Left forelimb (tissue), 1 donor: ENCODE measurements at places on chromosomes 7 and 10.
A peak's percentile ranks its signal among the peaks of the same experiment; 100 is the strongest.

- no peak for DNase-seq
Observed at GRCh38 chr10:75283671-75284470, 48.1 kb upstream of the COMTD1 start.

- no peak for DNase-seq
Observed at GRCh38 chr10:895324-895723, 36.2 kb downstream of the LARP4B start.

- DNase-seq: no peak
Observed at GRCh38 chr10:77497748-77498147, 139.9 kb downstream of the KCNMA1 start.

- no peak for DNase-seq
Observed at GRCh38 chr7:128362670-128363069, 1.2 kb upstream of the PRRT4 start.

DNA sequence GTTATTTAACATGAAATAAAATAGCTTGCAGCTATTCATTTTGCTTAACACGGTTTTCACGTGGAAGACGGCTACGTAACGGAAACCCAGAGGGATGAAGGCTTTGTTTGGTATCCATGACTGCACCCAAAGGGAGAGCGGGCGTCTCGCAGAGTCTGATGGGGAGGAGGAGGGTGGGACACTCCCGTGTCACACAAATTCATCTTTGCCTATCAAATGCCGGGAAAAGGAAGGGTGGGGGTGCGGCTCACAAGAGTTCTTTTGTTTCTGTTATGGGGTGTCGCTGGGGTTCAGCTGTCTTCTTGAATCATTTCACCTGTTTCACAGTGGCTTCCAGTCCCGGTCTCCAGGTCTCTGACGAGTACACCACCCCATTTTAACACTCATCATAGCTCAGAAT is 108.5 kb downstream of the ZRANB1 start:
- DNase-seq: no peak

DNA sequence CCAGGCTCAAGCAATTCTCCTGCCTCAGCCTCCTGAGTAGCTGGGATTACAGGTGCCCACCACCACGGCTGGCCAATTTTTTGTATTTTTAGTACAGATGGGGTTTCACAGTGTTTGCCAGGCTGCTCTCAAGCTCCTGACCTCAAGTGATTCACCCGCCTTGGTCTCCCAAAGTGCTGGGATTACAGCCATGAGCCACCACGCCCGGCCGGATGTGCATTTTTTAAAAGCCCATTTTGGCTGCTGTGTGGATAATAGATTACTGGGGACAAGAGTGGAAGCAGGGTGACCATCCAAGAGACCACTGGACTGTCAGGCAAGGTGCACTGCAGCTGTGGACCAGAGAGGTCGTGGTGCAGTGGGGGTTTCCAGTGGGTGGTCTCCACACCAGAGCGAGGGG is 21.4 kb downstream of the HKDC1 start:
- DNase-seq: no peak

DNA sequence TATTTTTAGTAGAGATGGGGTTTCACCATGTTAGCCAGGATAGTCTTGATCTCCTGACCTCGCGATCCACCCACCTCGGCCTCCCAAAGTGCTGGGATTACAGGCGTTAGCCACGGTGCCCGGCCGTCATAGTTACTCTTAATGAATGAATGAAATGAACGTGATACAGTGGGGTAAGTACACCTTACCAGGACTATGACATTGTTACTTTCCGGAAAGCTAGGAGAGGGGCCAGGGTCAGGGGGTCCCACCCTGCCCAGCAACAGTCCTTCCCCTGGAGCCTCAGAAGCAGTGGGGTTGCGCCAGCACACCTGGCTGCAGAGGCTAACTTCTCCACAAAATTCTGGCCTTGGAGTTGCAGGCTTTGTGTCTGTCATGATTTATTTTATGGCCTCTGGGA is 21.4 kb downstream of the VSTM4 start:
- no peak for DNase-seq

- no peak for DNase-seq
Observed at GRCh38 chr10:31153692-31154091, 122.0 kb upstream of the ZNF438 start.

- DNase-seq: peak; percentile 26
Observed at GRCh38 chr10:47295411-47295810, 4.6 kb upstream of the GDF10 start.

DNA sequence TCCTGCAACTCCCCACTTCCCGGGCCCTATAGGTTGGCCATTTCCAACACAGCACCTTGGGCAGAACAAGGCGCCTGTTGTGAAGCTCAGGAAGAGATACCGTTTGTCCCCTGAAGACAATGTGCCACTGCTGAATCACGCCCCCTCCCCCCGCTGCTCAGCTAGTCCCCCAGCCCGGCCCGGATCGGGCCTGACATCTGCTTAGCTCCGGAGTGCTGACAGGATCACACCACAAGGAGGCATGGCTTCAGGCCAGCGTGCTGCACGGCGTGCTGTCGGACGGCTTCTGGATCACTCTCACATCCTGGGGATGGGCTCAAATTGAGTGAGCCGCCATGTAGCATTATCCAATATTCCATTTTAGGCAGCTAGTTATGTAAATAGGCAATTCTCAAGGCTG is 62.1 kb upstream of the EFCAB10 start:
- no peak for DNase-seq

DNA sequence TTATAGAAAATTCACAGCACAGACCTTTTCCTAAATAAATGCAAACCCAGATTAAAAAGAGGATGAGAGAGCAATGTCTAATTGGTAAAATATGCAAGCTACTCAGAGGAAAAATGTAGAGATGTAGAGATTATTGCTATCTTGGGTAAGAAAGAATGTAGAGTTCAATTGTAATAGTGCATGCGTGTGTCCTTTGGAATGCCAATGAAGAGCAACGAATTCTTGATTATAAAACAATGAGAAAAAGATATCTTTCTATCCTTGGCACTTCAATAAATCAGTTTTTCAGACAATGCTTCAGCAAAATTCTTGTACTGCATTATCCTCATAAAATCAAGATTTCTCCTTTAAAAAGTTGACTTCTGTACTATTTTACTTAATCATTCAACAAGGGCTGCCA is 50.9 kb downstream of the SEMA3D start:
- no peak for DNase-seq

GRCh38 chr7:50138101-50138500 is 45.1 kb upstream of the ZPBP start:
- no peak for DNase-seq
